ENCODE measurements at places on chromosomes 2 and 18. TPM values are rescaled to one million over a fixed set of nuclear protein-coding genes. Genes with fewer than 3 reads are reported as not detected.

GRCh38 chr2:73897240-73897583 lies 4.4 kb downstream of the ACTG2 start:
- DNase-seq = no peak

GRCh38 chr2:83238111-83238510 lies 1221.0 kb downstream of the SUCLG1 start:
- DNase-seq = no peak

GRCh38 chr2:72788756-72789155 lies 37.1 kb downstream of the EXOC6B start:
- no peak for DNase-seq

DNA sequence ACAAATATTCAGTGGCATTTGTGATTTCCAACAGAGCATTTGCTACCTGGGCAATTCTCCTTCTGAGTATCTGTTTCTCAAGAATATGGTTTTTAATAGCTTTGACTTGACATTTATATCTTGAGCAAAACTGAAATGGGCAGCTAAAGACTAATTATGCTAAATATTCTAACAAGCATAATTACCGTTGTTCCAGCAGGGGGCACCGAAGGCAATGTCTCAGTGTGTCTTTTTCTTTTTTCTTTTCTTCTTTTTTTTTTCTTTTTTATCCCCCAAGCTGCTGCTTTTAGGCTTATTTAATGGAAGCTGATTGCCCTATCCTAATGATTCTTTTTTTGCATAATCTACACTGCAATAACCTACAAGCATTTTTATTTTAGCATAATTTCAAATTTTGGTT lies 138.9 kb upstream of the NABP1 start:
- DNase-seq = no peak

GRCh38 chr2:128327180-128327964 lies 8.7 kb upstream of the HS6ST1 start:
- no peak for DNase-seq

- no peak for DNase-seq
Measured at GRCh38 chr18:48643262-48643661, 104.4 kb downstream of the CTIF start.

- no peak for DNase-seq
Measured at GRCh38 chr2:203786549-203787351, 80.3 kb downstream of the CD28 start.

DNA sequence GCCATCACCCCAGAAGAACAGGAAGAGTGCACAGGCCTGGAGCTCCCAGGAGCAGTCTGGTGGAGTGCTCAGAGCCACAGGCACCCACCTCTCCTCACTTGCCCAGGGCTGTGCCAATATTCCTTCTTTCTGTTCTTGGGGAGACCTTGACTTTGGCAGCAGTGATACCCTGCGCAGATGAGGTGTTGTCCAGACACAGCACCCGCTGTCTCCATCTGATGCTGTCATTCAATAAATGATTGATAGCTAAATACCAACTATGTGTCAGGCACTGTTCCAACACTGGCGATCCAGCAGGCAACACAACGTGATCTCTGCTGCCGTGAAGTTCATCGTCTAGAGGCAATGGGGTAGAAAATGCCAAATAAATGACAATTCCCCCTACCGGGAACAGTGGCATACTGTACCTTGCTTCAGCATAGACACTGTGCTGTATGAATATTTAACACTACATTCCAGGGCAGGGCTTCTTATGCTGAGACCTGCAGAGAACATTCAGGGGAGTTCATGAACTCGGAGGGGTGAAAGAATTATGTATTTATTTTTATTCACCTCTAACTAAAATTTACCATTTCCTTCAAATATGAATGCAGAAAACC lies 320.5 kb upstream of the NCKAP5 start:
- no peak for DNase-seq

DNA sequence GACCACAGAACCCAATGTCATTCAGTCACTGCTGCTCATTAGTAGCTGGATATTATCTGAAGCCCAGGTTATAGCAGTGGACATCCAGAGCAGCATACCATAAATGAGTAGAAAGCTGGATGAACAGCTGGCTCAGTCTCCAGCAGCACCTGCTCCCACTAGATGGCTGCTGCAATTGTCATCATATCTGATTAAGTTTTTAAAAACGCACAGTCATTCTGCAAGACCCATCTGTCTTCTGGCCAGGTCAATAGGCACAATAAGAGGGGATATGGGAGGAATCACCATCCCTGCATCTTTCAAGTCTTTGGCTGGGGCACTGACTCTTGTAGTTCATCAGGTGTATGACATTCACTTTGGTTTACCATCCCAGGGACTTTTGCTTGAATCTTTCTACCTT lies 55.1 kb upstream of the XDH start:
- DNase-seq = no peak

GRCh38 chr2:12507295-12507694 lies 209.4 kb upstream of the TRIB2 start:
- no peak for DNase-seq

- no peak for DNase-seq
Measured at GRCh38 chr18:74499633-74500032, 3.5 kb downstream of the CNDP2 start.

DNA sequence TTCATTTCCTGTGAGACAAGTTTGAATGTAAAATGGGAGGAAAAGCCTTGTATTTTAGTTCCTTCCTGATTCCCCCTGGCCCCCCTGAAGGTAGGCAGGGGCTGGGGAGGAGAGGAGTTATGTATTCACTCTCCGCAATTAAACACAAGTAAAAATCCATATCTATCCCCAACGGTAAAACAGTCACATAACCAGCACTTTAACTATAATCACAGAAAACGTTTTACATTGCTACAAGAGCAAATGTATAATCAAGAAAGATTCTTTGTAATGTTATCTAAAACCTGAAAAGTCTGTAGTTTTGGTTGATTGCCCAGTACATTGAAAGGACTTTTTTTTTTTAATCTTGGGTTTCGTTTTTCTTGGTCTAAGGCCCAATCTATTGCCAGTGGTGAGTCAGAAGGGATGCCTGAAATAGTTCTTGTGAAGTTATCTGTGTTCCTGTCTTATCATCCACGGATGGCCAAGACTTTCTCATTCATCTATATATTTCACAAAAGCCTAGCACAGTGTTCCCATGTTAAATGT lies 34.5 kb upstream of the CCNYL1 start:
- no peak for DNase-seq

DNA sequence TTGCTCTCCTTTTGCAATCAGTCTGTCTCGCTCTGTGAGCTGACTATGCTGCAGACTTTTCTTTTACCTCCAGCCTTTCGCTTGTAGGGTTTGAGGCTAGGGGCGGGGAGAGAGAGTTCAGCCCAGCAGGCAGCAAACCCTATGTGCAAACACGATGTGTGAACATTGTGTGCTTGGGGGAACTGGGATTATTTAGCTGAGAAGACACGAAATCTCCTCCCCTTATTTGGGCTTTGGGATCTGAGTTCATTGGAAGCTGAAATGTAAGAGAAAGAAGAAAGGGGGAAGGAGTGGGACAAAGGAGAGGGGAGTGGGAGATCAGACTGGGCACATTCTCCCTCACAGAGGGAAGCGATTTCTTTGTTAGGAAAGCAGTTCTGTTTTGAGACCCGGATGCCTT lies 189.6 kb upstream of the TNP1 start:
- DNase-seq = no peak

DNA sequence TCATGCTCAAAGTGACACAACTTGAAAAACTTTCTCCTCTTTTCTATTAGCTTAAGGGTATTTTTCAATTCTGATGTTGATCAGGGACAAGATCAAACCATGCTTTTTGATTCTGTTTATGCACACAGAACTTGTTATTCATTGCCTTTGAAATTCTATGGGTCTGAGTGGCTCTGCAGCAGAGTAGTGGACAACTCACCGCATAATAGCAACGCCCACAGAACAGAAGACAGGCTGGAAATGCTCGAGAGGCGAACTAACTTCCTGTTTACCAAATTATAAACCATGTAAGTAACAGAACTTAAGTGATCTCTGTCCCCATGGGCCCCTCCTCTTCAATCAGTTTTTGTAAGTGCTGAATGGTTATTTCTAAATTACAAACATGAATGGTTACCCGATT lies 131.2 kb downstream of the CBLN2 start:
- DNase-seq = no peak

DNA sequence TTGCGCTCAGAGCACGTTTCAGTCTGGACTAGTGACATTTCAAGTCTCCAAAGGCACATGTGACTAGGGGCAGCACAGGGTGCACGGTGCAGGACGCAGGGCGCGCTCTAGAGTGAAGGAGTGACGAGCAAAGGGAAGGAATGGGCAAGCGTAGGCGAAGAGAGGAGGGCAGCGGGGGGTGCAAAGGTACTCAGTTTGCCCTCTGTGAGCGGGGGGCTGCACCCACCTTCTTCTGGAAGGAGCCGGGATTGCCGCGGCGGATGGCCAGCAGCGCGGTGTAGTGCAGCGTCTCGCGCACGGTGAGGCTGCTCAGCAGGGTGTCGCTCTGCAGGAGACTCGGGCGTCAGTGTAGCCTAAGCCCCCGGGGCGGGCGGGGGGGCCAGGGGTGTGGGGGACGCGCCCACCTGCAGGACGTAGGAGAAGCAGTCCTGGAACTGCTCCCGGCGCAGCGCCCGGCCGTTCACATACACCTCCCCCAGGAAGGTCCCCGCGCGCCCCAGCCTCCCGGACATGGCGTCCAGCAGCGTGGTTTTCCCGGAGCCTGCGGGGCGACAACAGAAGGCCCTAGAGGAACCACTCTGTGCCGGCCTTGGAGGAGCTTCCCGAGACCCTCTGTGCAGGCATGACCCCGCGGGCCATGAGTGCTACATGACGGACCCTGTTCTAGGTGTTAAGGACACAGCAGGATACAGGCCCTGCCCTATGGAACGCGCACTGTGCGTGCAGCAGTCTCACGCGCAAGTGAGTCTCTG lies 6.9 kb downstream of the ABCG5 start:
- DNase-seq = peak; percentile 16

- no peak for DNase-seq
Measured at GRCh38 chr18:77980275-77980674, 730.6 kb downstream of the GALR1 start.

- no peak for DNase-seq
Measured at GRCh38 chr2:195458936-195459335, 198.1 kb upstream of the SLC39A10 start.

- no peak for DNase-seq
Measured at GRCh38 chr18:3410273-3410672, 39.7 kb upstream of the TGIF1 start.

GRCh38 chr2:24085200-24085489 lies 511 bp upstream of the TP53I3 start:
- DNase-seq = no peak

DNA sequence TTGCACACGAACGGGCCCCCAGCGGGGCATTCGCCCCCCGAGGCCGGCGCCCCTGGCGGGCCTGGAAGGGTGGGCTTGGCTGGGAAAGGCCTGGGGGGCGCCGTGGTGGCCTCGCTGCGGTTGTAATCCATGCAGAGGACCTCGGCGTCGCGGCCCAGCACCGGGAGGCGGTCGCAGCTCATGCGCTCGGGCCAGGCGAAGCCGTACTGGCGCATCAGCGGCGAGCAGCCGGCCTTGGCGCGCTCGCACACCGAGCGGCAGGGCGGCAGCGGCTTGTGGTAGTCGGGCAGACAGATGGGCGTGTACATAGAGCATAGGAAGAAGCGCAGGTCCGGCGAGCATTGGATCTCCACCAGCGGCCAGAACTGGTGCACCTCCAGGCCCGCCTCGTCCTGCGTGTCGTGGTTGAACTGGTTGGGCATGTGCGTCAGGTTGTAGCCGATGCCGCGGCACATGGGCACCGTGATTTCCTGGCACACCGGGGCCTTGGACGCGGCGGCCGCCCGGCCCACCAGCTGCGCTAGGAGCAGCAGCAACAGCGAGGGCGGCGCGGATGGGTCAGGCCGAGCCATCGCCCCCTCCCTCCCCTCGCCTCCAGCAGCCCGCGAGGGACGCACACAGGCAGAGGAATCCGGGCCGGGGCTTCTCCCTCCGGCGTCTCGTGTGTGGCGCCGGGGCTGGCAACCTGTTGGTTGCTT lies 1.4 kb downstream of the FZD5 start:
- DNase-seq = no peak

DNA sequence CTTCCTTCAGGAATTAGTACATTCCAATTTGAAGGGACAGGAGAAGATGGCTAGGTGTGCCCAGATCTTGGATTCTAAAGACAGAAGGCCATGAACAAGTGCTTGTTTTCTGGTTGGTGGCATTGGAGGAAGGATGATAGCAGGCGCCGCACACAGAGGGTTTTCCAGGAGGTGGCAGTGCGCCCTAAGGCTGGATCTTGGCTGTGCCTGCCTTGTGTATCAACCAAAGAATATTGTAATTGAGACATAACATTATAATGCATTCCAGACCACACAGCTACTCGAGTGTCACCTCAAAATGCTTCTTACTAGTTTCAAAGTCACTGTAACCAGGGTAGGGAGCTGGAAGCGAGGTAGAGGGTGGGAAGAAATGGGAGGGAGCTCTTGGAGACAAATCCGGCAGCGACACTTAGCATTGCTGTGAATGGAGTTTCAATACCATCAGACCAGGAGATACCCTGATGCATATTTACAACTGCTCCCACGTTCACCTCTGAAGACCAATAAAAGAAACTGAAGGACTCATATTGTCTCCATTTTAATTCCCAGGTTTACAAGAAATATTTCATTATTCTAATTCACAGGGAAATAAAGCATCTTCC lies 42.5 kb downstream of the CPO start:
- DNase-seq = peak; percentile 63

DNA sequence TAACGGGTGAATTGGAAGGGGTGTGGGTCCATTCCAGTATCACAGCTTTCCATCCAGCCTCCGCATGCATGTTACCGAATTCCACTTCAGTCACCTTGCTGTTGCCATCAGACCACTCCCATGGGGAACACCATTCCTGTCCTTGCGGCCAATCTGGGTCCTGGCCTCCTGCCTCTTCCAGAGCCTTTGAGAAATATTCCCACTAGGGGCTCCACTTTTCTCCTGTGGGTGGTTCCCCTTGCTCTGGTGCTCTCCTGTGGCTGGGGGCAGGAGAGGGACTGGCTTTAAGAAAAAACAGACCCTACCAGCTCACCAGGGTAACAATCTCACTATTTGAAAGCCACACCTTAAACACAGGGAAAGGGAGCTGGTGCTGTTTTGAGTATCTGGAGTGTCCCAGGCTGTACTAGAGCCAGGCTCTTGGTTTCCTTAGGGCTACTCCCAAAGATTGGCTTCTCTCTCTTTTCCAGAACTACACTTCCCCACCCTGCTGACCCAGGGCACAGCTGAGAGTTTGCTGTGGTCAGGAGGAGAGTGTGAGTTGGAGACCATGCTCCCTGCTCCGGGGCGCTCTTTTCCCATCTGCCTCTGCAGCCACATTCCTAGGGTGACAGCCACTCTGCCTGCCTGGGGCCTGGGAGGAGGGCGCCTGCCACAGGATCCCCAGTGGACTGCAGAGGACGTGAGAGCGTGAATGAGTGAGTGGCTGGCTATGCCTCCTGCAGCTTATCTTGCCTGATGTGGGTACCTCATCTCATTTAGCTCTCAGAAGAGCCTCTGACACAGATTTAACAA lies 460.8 kb upstream of the HS6ST1 start:
- no peak for DNase-seq

Gene IL36B
- not detected for polyA plus RNA-seq

Gene NEU4
- 0.56 TPM for polyA plus RNA-seq

Gene SOCS6
- 29.7 TPM for polyA plus RNA-seq

Gene GAL3ST2
- polyA plus RNA-seq = 0.19 TPM

Gene LNPK
- polyA plus RNA-seq = 28.3 TPM

Gene USP14
- 69.6 TPM for polyA plus RNA-seq

Gene HAAO
- polyA plus RNA-seq = 33.3 TPM

Gene TMEM163
- 2.3 TPM for polyA plus RNA-seq

Gene APOB
- 1.5 TPM for polyA plus RNA-seq

Gene RNASEH1
- polyA plus RNA-seq = 19.7 TPM

Gene GKN2
- polyA plus RNA-seq = not detected
